ENCODE measurements at places on chromosomes 6 and 20.

GRCh38 chr6:33445119-33445603, 9.2 kb upstream of the ZBTB9 start:
- no peak for DNase-seq

DNA sequence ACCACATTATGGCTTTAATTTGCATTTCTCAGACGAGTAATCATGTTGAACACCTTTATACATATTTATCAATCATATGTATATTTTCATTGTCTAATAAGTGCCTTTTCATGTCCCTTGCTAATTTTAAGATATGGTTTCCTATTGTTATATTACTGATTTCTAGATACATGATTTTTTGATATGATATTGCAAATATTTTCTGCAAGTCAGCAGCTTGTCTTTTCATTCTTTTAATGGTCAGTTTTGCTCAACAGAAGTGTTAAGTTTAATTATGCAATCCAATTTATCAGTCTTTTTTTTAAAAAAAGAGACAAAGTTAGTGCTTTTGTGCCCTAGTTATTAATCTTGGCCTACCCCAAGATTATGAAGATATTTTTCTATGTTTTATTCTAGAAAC, 1377.8 kb upstream of the CITED2 start:
- no peak for DNase-seq

- no peak for DNase-seq
Measured at GRCh38 chr6:121297694-121298093, 36.6 kb downstream of the TBC1D32 start.

- no peak for DNase-seq
Measured at GRCh38 chr6:3349388-3350251, 90.9 kb downstream of the PSMG4 start.

DNA sequence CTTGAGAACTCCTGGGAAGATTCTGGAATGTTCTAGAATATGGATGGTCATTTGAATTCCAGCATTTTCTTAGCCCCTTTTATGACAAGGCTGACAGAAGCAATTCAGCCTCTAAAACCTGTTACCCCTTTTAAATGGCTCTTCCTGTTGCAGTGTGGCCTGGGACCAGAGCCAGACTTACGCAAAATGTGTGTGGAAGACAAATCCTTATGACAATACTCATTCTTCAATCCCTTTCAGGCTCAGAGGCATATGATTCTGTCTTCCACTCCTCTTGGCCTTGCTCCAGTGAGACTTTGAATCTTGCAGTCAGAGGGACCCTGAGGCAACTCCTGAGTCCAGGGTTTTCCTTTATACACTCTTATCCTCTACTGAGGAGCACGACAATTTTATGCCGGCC, 287.0 kb downstream of the CLIC5 start:
- DNase-seq, result no peak

- DNase-seq, result no peak
Measured at GRCh38 chr20:16505894-16506293, 67.4 kb downstream of the KIF16B start.

DNA sequence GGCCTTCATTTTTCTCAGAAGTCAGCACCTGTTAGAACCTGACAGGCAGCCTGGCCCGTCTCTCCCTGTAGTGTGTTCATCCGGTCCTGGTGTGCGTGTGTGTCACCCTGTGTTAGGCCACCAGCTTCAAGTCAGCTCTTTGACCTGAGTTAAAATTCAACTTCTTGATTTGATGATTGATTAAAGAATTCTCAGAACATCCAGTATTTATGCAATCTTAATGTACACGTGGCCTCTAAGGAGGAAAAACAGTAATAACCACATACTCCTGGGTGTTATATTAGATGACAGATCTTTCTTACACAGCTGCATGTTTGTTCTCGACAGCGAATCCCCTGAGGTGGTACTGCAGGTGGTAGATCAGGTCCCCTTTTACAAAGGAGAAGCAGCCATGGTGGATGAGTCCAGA, 19.1 kb upstream of the TMEM217 start:
- DNase-seq, result no peak

DNA sequence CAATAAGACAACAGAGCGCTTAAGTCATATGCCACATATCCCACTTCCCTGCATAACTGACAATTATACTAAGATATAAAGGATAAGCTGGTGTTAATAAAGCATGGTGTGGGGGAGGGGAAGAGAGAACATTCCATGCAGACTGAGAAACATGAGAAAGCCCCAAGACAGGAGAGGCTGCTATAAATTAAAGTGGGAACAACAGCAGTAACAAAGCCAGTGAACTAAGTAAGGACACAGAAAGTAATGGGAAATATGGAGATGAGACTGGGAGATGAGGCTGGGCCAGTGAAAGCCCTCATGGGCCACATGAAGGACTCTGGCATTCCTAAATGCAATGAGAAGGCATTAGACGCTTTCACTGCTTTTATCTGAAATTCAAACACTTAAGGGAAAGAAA, 41.3 kb downstream of the SESN1 start:
- DNase-seq, result no peak

GRCh38 chr6:87824958-87825491, 123.0 kb upstream of the AKIRIN2 start:
- DNase-seq, result no peak

DNA sequence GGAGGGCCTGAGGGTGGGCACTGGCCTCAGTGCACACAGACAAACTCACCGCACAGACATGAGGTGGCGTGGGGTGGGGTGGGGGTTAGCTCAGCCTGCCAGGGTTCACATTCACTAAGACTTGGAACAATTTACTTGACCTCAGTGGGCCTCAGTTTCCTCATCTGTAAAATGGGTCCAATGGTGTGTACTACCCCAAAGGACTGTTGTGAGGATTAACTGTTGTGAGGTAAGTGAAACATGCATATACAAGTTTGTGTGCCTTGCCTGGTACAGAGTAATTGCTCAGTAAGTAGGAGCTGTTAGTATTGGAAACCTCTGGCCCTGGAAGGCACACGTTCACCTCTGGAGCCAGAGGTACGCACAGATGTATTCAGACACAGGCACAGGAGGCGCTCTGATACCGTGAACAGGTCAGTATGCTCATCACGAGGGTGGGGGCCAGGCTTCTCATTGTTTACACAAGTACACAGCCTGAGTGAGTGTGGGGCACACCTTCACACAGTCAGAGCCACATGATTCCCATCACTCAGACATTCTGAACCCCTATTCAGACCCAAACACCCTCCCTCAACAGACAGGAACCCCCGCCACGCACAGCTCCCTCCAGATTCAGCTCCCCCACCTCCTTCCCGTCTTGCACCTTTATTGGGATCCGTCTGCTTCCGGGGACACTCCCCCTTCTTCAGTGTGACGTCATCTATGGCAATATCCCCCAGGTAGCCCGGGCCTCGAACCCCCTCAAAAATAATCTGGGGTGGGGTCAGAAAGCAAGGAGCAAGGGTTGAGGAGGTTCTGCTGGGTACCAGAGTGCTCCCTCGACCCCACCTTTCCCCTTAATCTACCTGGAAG, 59.9 kb downstream of the MDGA1 start:
- no peak for DNase-seq

DNA sequence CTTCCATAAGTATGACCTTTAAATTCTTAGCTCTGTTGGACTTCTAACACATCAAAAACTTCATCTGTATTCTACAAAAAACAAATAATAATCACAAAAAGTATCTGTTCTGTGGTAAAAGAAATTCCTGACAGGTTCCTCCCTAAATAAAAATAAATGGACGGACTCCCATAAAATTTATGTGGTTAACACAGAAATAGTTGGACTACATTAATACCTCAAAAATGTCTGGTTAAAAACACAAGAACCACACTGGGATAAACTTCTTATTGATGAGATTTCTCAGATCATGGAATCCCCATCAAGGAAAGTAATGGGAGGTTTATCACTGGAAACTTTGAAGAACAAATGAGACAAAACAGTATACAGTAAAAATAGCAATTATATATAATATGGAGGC, 172.4 kb downstream of the MOXD1 start:
- no peak for DNase-seq

- no peak for DNase-seq
Measured at GRCh38 chr6:82249381-82250253, 2.1 kb upstream of the IBTK start.

DNA sequence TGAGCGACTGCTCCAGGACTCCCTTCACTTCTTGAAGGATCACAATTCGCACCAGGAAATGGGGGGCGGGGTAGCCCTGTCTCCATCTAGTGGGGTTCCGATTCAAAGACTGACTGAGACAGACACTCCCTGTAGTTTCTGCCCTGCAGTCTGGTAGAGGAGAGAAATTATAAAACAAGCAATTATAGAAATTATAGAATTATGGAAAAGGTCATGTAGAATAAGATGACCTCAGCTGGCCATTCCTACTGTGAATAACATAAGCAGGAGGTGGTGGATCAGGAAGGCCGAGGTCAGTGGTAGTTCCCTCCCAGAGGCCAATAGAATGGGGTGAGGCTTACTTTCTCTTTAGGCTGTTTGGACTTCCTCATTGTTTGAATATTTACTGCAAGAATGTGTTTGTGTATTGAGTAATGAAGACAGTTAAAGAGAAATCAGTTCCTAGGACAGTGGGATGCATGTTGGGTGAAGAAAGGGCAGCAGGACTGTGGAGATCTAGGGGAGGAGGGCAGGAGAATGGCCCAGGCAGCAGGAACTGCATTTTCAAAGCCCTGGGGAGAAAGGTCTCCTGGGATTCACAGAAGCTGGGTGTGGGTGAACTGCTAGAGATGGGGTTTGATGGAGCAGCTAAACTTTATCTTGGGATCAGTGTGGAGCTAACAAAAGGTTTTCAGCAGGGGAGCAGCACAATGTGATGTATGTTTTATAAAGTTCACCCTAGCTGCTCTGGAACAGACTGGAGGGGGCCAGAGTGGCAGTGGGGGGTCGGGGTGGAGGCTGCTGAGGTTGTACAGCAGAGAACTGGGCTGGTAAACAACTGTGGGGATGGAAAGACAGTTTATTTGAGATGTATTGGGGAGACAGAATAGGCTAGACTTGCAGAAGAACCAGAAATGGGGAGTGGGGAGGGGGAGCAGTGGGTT, 2.1 kb downstream of the ZNF341 start:
- DNase-seq, result no peak

GRCh38 chr20:46688151-46689081, 828 bp downstream of the TP53RK start:
- no peak for DNase-seq

DNA sequence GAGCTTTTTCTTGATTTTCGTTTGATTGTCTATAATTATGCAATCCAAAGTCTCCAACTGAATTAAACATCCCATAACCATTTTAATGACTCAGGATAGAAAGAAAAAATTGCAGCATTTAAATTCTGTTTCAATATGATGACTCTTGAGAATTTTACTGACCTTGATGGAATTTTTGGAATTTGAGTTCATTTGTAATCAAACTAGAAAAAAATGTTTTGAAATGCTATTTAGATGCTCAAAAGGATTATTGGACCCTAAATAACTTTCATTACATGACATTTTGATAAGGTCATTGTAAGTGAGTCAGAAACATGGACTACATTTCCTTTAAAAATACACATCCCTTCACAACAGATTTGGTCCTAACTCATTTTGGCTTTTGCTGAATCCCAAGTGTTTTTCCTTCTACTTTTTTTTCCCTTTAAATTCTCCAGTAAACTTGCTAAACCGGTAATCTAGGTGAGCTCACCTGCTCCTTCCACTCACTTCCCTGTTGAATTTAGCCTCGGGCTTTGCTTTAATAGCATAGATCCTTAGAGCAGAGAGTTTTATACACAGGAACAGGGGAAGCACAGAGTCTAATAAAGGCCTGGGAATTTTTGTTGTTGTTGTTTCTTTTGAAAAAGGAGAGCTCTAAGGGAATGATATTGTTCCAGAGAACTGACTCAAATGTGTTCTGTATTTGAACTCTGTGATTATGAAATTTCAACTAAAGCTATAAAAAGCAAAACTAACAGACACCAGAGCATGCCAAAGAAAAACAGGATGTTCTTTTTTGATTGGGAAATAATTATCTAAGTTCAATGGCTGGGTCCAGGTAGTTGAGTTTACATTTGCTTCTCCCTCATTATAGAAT, 1088.2 kb upstream of the CITED2 start:
- no peak for DNase-seq
